ENCODE measurements at places on chromosomes 5 and 9. TPM values are rescaled to one million over a fixed set of nuclear protein-coding genes. Genes with fewer than 3 reads are reported as not detected.

DNA sequence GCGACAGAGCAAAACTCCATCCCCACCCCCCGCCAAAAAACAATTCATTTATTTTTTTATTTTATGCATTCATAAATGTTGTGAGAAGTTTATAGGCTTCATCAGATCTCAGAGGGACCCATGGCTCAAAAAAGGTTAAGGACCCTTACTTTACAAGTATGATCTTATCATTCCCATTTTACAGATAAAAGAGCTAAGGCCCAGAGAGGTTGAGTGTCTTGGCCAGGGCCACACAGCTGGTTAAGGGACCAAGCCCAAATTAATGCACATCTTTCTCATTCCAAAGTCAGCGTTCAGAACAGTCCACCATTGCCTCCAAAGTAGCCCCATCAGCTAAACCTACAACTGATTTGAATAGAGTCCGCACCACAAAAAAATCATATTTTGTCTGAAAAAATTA, 67.8 kb downstream of the PPARGC1B start:
- DNase-seq: no peak

DNA sequence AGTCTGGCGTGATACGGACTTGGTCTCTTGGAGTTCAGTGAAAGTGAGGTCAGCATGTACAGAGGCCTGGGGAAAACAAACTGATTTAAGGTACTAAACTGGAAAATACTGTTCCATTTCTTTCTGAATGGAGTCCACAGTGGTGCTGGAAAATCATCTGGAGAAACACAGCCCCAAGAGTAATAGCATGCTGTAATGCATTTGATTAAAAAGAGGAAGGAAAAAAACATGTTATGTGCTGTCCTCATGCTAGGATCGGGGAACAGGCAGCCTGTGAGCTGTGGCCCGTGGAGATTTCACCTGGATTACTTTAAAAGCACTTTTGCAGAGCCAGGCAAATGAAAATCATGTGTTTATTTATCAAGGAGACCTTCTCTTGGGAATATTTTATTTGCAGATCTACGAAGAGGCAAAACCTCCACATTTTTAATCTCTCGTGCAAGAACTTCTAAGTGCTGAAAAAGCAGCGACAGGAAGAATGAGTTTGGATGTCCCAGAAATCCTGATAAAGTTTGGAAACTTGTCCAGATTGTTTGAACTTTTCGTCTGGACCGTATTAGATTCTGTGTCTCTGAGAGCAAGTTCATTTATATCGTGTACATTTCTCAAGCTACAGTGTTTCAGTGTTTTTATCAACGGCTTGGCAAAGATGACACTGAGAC, 228.8 kb downstream of the GAS1 start:
- DNase-seq: no peak

Gene MZB1
- 49.6 TPM for total RNA-seq

DNA sequence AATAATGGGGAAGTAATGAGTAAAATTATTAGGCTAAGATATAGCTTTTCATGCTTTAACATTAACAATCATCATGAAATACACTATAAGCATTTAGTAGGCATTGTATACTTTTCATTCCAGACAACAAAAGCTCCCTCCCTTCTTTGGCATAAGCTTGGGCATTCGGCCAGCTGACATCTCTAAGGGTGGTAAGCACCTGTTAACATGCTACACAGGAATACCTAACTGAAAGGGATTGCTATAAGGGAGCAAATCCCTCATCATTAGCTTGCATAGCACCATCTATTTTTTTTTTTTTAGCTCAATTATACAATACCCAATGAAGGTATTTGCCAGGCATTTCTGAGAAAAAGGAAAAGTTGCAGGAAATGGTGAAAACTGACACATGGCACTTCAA, 16.6 kb downstream of the STRBP start:
- no peak for DNase-seq

Gene PCDHGB1
- total RNA-seq: 2.9 TPM

DNA sequence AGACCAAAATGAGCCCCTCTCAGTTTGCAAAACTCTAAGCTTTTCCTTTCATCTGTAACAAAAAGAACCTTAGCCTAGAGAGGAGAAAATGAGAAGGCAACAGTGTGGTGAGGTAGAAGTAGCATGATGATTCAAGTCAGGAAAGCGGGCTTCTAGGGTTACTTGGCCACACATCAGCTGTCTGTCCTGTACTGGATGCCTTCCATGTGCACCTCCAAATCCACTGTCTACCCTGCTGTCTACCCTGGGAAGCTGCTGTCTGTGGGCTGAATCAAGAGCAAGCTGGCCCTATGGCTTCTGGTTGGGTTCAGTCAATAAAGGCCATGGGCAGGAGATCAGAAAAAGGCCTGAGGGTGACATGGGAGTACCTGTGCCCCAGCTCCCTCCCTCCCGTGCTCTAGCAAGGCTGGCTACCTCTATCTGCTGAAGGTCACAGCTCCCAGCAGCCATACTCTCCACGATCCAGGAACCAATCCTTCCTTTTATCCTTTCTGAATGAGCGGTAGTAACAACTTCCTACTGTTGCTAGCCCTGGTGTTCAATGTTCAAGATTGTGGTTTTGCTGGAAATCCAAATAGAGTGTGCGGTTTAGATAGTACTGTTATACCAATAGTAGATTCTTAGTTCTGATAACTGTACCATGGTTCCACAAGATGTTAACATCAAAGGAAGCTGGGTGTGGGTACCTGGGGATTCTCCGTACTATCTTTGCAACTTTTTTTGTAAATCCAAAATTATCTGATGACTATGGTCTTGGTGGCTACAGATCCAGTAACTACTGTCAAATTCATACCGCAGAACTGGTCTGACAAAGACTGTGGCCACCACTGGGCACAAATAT, 191.0 kb downstream of the ESM1 start:
- DNase-seq: no peak

Gene NUTM2F
- not detected for total RNA-seq

- DNase-seq: no peak
Measured at GRCh38 chr9:75651709-75652108, 238.8 kb upstream of the PCSK5 start.

GRCh38 chr9:133359399-133360175, 3.2 kb downstream of the SURF2 start:
- no peak for DNase-seq

DNA sequence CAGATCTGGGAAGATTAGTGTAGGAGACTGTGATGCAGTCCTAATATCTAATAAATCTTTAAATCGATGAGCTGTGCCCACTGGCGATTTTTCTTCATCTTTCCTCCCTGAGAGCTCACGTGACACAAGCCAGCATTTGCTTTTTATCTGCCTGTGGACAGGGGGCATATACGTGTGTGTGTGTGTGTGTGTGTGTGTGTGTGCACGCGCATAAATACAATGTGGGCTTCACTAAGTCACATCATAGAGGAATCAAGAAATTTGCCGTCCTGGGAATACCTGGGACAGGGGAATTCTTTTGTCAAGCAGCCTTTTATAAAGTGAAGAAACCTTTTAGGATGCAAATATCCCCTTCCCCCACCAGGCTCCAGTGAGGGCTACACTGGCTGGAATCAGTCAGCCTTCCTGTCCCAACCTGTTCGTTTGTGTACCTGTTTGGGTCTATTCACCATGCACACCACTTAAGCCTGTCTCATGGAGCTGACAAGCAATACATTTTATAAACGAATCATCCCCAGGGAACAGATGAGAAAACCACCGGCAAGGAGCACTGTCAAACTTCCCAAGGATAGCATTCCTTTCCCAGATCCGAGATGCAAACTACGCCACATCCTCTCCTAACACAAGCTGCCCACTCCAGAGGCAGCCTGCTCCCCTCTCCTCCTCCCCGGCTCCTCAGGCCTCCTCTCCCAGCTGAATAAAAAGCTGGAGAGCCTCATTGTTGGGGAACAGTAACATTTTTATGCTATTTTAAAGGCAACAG, 2.7 kb downstream of the EPB41L4B start:
- DNase-seq: no peak

Gene SLC45A2
- 0.22 TPM for total RNA-seq

Gene PKD2L2
- not detected for total RNA-seq

DNA sequence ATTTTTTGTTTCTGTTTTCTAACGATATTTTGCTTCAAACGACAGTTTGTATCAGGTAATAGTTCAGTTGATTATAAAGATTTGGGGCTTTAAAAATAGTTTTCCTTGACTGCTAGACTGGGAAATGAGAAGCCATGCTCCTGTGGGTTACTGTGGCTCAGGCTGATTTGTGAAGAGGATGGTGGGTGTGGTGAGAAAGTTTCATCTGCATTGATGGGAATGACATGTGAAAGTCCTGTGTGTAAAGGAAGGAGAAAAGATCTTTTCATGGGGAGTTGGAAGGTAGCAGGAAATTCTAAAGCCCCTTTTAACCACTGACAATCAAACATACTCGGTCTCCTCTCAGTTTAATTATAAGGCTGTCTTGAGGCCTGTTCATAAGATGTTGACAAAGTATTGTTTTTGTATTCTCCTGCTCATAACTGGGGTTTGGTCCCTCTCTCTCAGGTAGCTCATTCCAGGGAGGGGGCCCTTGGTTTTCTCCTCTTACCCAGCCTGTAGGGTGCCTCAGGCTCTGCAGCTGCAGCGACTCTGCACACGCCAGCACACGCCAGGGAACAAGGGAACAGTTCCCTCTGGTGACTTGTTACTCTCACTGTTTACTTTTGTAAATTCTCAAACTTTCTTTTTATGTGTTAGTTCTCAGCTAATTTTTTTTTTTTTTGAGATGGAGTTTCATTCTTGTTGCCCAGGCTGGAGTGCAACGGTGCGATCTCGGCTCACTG, 91.6 kb downstream of the CARTPT start:
- DNase-seq: no peak

Gene CTXN3
- 0.35 TPM for total RNA-seq

- no peak for DNase-seq
Measured at GRCh38 chr5:67813877-67814539, 401.5 kb upstream of the PIK3R1 start.

Gene RNF180
- 23.0 TPM for total RNA-seq

Gene LECT2
- total RNA-seq: not detected

- DNase-seq: no peak
Measured at GRCh38 chr5:38465702-38466423, 90.6 kb downstream of the LIFR start.
